Stimulated activated CD4-positive, alpha-beta T cell treated with anti-CD3 and anti-CD28 coated beads, Interleukin-2, amount 100 ng/mL, for 24 hours (primary cell): ENCODE measurements at places on chromosomes 1 and 21.

DNA sequence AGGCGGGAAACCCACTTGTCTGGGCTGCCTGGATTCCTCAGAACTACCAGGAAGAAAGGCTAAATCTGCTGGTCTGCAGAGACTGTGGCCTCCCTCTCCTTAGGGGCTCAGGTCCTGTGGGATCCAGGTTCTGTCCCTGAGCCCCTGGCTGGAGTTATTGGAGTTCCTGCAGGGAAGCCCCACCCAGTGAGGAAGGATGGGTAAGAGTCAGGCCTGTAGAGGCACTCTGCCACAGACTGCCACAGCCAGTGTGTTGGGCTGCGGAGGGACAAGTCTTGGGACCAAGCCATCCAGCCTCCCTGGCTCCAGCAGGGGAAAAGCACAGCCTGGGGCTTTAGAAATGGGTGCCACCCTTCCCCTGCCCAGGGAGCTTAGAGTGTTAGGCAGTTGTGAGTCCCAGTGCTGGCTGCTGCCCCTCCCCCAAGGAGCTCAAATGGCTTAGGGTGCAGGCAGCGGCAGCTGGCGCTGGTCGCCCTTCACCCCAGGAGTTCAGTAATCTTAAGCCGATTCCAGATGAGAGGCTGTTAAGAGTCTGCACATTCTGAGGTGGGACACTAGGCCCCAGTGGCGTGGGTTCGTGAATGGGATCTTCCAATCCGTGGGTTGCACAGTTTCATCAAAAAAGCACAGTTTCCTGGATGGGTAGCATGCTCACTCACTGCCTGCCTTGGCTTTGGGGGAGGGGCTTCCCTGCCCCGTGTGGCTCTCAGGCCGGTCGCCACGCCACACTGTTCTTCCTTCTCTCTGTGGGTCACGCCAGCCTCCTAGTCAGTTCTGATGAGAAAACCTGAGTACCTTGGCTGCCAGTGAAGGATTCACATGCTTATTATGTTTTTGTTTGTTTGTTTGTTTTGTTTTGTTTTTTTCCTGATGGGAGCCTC lies 57.6 kb upstream of the FMO3 start:
- no peak for DNase-seq

DNA sequence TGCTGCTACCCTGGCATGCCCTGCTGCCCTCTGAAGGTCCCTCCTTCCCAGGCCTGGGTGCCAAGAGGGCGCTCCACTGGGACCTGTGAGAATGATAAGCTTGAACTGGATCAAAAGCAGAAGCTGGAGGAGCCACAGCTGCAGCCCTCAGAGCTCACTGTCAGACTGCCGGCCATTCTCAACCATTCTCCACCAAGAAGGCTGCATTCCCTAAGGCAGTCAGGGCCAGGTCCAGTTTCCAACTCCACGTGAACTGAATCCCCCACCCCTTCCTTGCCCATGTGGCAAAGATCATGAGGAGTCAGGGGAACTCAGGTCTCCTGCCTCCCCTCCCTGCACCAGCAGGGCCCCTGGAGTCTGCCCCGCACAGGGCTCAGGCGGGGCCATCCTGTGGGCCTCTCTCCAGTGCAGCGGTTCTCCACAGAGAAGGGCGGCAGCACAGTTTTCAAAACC lies 19.5 kb downstream of the SLC1A7 start:
- no peak for DNase-seq

DNA sequence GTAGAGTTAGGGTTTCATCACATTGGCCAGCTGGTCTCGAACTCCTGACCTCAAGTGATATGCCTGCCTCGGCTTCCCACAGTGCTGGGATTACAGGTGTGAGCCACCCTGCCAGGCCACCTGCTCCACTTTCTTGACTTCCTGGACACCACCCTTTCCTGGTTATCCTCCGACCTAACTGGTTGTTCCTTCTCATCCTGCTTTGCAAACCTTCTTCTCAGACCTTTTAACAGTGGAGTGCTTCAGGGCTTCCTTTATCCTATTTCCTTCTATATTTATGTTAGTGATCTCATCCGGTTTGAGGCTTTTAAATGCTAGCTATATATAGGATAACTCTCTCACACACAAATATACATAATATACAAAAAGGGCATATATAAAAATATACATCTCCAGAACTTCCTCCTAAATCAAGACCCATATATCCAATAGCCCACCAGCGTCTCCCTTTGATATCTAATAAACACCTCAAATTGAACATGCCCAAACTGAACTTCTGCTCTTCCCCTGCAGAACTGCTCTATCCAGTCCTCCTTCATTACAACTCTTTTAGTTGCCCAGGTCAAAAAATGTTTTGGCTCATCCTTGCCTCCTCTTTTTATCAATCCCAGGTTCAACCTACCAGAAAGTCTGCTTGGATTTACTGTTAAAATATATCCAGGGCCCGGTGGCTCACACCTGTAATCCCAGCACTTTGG lies 19.5 kb upstream of the UQCRHL start:
- no peak for DNase-seq

- DNase-seq, result no peak
Observed at GRCh38 chr1:154886281-154887015, 16.4 kb upstream of the KCNN3 start.

DNA sequence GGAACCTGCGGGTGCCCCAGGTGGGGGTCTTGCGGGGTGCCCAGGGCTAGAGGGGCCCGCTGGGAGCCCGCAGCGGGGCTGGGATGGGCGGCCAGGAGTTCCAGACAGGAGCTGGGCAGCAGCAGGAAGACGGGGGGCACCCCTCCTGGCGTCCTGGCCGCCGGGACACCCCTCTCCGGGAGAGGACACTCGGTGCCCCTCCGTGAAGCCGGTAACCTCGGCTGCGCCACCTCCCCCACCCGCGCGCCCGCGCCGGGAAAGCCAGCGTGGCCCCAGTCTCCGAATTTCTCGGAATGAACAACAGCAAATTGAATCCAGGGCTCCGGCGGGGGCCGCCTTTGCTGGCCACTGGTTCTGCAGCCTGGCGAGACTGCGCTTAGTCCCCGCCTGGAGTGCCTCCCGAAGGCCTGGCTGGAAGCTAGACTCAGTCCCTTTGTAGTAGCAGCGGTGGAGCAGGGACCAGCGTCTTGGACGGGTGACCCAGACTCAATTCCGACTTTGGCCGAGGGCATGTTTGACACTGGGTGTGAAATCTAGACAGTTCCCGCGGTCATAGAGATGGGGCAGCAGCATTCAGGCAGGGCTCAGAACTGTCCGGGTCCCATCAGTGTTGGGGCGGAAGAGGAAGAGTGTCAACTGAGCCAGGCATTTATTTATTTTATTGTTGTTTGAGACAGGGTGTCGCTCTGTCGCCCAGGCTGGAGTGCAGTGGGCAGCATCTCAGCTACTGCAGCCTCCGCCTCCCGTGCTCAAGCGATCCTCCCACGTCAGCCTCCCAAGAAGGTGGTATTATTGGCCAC lies 773 bp downstream of the IFNGR2 start:
- DNase-seq, result peak; percentile 36

DNA sequence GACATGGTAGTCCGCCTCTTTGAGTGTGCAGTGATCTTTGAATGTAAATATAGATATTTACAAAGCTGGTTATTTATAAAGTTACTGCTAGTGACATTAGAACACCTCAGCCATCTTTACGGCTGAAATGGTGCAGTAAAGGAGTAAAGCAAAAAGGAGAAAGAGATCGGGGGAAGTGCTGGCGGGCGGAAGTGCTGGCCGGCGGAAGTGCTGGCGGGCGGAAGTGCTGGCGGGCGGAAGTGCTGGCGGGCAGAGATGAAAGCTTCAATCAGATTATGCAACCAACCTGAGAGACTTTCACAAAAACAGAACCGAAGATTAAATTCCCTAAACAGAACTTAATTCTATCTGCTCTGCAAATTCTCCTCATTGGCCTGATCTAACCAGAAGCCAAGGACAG lies 1.4 kb upstream of the OR14A16 start:
- DNase-seq, result no peak

DNA sequence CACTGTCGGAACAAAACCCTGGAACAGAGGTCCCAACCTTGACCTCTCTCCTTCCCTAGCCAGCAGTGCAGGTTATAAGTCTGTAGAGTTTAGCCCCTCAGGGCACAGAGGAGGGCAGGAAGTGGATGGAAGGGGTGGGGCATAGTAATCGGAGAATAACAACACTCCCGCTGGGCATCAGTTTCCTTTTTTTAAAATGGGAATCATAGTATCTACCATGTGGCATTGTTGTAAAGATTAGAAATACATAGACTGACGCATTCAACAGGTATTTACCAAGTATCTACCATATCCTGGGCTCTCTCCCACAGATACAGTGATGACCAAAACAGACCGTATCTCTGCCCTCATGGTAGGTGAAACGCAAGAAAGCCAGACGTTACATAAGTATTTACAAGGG lies 24.9 kb upstream of the ATF3 start:
- no peak for DNase-seq

DNA sequence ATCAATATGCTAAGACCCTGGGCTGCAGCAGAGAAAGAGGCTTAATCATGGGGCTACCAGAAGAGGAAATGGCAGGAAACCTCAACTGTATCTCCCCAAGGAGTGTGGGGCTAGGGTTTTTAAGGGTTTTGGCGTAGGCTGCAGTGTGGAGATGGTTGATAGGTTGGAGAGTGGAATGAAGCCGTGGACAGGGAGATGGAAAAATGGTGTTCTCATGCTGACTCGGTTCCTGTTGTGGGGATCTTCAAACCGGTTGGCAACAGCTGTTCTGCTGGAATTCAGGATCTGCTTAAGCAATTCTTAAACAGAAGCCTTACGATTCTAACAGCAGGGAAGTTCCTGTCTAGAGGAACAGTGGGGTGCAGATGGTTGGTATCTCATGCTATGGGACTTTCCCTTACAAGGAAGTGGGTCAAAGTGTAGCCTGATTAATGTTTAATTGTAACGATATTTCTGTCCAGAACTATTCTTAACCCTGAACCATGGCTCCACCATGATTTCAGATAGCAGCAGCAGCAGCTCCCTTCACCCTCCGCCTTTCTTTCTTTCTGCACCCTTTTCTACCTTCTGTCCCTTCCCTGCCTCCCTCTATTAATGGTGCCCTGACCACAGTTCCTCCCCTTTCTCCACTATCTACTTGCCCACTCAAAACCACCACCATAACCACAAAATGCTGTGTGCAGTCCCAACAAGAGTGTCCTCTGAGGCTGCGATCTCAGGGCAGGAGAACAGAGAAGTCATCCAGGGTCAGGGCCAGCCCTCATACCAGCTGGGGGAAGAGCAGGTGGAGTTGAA lies 30.8 kb downstream of the RSPH1 start:
- no peak for DNase-seq

DNA sequence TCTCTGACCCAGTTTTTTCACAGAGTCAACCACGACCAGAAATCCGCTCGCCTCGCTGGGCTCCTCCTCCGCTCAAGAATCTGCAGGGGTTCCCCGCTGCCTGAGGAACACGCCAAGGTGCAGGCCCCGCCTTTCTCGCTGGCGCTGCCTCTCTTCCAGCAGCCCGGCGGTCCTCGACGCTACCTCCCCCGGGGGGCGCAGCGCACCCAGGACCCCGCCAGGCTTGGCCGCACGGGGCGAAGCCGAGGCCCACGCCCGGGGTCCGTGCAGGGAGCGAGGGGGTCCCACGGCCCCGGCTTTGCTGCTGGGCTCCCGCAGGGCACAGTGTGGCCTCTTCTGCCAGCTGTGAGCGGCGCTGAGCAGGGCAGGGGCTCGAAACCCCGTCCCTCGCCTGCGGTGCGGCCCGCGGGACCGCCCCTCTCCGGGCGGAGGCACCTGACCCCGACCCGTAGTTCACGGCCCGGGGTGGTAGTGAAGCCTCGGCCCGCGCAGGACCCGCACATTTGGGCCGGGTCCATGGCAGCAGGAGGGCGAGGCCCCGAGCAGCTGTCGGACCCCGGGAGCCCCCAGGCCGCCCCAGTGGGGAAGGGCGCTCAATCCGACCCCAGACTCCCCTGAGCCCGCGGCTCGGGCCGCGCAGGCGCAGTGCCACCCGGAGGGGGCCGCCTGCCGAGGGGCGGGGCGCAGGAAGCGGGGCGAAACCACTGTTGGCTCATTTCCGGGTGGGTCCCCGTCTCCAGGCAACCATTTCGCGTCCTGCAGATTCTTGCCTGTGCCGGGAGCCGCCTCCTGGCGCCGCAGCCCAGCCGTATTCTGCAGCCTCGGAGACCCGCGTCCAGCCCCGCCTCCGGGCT lies 10.0 kb upstream of the MMEL1 start:
- DNase-seq, result peak; percentile 95

GRCh38 chr1:230157420-230158390 lies 90.7 kb downstream of the GALNT2 start:
- no peak for DNase-seq

GRCh38 chr1:168504064-168504837 lies 39.5 kb downstream of the XCL2 start:
- no peak for DNase-seq

- DNase-seq, result no peak
Observed at GRCh38 chr1:237383791-237384190, 341.8 kb downstream of the RYR2 start.

DNA sequence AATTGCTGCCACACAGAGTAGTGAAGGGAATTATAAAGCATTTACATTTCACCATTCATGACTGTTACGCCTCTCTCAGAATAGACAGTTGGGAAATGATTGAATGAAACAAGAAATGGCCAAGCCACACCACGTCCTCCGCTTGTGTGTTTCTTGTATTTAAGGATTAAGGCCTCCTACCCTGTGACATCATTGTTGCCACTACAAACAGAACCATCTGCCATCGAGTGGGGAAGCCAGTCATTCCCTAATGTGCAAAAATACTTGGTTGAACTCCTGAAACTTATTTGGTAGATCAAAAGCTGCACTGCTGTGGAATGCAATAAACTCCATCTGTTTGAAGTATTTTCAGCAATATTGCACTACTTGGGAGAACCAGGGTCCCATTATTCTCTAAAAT lies 99.0 kb upstream of the C1orf105 start:
- DNase-seq, result no peak

DNA sequence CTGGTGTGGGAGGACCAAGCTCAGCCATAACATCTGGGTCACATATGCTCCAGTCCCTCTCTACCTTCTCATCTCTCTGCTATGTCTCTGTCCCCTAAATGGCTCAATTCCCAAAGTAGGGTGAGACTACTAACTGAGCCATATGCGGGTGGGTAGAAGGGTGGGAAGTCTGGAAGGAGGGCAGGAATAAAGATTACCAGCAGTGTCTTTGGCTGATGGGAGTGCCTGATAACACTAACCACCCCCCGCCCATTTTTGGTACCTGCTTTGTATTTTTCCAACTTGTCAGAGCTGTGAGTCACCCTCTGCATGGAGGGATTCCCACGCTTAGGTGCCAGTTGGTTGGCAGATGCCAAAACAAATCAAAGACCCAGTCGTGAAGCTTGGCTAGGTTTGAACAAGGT lies 14.9 kb upstream of the SSBP3 start:
- no peak for DNase-seq

DNA sequence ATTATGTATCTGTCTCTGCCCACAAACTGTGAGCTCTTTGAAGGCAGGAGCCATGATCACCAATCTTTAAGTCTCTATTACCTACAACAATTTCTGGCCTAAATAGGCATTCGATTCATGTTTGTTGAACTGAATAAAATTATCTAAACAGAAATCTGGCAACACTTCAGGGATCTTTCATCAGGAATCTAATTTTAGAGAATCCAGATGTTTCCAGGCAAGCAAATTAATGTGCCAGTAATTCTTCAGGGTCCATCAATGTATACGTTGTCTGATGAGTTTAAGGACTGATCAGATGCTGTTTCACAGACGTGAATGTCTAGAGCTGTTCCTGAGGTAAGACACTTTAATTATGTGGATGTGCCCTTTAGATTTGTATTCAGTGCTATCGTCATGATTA lies 524.4 kb downstream of the PTPRC start:
- no peak for DNase-seq

- DNase-seq, result no peak
Observed at GRCh38 chr1:1598051-1598719, 1.8 kb downstream of the FNDC10 start.

- DNase-seq, result no peak
Observed at GRCh38 chr1:43932786-43933385, 715 bp upstream of the ARTN start.
